ENCODE measurements at places on chromosomes 1 and 21.

DNA sequence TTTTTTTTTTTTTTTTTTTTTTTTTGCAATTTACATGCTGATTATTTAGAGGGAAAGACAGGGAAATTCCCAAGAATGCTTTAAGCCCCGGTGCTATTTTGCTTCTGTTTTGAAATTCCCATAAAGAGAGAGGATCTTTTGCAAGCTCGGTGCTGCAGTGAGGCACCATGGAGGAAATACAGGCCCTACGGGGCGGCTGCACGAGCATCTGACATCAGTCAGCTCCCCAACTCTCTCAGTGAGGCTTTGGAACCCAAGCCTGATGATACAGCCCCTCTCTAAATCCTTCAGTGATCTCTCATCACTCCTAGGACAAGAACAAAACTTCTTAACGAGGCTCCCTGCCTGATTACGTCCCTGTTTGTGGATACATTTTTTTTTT is 791 bp upstream of the CHI3L1 start:
- DNase-seq = no peak

GRCh38 chr1:201026836-201027235 is 3.3 kb upstream of the KIF21B start:
- no peak for DNase-seq

GRCh38 chr1:168970926-168971659 is 135.4 kb upstream of the ATP1B1 start:
- no peak for DNase-seq

- DNase-seq = no peak
Measured at GRCh38 chr1:232142403-232143314, 487.3 kb downstream of the SIPA1L2 start.

All from stimulated activated CD4-positive, alpha-beta T cell treated with anti-CD3 and anti-CD28 coated beads, Interleukin-1b, Interleukin-23, amount 100 ng/mL, for 4 hours (primary cell).